ENCODE measurements at places on chromosomes 2 and 18.

DNA sequence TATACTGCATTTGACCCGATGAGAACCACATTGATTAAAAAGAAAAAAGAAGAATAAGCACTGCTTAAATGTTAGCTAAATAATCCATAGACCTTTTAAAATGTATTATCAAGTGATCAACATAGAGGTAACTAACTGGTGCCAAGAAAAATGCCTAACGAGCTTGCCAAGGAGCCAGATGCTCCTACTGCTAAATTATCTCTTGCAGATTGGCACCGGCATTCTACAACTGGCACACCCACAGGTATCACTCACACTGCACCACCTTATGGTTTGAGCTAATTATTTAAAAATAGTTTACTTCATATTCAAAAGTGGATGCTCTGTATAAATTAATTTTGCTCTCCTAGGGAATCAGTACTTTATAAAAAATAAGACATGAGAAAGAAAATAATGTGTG lies 341.6 kb upstream of the CDH7 start:
- DNase-seq, result no peak

DNA sequence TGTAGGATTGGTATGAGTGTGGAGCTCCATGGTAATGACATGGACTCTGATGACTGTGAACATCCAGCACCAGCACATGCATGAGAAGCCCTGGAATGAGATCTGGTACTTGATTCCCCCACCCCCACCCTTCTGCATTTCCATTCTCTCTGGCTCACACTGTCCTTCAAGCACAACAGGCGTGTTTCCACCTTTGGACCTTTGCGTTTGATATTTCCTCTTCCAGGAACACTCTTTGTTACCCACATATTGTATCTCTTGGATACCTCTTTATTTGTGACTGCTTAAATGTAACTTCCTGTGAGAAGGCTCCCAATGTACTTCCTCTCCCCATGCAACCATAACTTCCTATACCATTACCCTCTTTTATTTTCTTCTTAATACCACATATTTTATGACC lies 263.8 kb downstream of the HNMT start:
- no peak for DNase-seq

DNA sequence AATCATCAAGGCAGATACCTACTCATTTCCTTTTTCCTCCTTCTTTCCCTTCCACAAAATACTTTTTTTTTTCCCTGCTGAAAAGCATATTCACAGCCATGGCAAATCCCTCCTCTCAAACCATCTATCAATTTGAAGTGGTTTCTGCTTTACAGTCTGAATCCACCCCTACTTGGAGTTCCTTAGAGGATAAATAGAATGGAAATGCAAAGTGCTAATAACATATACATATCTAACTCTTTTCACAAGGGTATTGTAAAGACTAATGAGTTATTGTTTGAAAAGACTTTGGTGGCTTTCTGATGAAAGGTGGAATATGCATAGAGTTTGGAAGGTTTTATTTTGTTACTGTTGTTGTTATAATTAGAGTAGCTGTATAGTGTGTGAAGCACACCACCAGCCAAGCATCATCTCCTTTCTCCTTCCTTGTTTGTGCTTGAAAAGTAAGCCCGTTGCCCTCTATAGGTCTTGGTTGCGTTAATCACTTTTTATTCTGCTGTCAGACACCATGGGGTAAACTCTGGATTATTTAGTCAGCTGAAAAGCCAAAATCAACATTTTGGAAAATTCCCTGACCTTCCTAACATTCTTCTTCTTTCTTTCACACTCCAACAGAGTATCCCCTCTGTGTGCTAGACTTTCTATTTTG lies 2126.9 kb upstream of the CELF4 start:
- no peak for DNase-seq

- no peak for DNase-seq
Observed at GRCh38 chr2:182456784-182457183, 29.9 kb upstream of the PDE1A start.

DNA sequence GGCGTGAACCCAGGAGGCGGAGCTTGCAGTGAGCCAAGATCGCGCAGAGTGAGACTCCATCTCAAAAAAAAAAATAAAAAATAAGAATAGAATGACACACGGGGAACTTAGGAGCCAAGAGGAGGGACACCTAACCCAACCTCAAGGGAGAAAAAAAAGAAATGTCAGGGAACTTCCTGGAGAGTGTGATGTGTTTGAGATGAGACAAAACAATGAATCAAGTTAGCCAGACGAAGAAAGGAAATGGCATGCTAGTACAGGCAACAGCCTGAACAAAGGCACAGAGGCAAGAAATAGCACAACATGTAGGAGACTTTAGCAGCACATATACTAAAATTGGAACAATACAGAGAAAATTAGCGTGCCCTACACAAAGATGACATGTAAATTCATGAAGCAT lies 36.7 kb upstream of the PAPOLG start:
- DNase-seq, result no peak

- no peak for DNase-seq
Observed at GRCh38 chr2:36513661-36514060, 84.3 kb downstream of the FEZ2 start.

Measured in left forelimb (tissue), 1 donor.